ENCODE measurements at places on chromosomes 6 and 20.

DNA sequence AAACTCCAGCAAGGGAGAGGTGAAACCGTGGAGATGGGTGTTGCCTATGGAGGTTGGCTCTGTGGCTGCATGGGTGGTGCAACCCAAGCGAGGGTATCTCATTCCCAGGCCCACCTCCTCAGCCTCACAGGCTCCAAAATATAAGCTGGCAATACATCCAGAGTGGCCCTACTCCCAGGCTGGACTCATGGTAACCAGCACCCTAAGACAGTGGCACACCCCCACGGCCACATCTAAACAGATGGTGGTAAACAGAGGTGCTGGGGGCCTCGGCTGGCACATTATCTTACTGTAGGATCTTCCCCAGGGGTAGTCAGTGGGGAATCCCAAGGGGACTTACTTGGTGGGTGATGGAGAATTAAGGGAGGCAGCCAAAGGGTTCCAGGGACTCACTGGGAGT is 33.7 kb upstream of the CCND3 start:
- DNase-seq = no peak

DNA sequence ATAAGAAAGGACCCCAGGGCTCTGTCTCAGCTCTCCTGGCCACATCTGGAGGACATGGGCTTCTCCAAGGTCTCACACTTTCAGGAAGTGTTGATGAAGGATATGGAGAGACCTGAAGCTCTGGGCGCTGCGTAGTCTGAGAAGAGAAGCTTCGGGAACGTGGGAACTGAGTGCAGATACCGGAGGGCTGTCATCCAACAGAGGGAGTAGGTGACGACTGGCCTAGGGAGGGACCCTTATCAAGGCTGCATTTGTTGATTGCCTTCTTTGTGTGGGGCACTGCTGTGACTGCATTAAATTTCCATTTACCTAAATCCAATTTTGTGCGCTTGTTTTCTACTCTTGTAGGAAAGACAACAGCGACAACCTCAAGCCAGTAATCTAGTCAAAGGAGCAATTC is 63.4 kb downstream of the PLG start:
- no peak for DNase-seq

DNA sequence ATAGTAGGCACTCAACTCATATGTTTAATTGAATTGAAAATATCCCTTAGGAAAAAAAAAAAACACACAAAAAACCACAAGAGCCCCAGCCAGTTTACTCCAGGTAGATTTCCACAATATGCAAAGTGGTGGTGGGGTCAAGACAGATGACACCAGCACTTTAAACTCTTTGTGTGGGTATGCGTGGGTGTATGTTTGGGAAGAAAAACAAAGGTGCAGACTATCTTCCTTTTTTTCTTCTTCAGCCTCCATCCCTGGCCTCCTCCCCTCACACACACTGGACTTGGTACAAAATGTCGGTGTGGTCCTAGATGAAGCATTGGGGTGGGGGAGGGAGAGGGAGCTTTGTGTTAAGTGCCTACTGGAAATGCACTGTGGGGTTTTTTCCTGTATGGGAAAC is 42.2 kb upstream of the CDKAL1 start:
- no peak for DNase-seq

- DNase-seq = peak; percentile 23
Observed at GRCh38 chr6:143026696-143027449, 33.8 kb upstream of the AIG1 start.

GRCh38 chr6:105935416-105935815 is 150.7 kb upstream of the PRDM1 start:
- no peak for DNase-seq

GRCh38 chr6:170282512-170283158 is 8.2 kb downstream of the DLL1 start:
- no peak for DNase-seq

DNA sequence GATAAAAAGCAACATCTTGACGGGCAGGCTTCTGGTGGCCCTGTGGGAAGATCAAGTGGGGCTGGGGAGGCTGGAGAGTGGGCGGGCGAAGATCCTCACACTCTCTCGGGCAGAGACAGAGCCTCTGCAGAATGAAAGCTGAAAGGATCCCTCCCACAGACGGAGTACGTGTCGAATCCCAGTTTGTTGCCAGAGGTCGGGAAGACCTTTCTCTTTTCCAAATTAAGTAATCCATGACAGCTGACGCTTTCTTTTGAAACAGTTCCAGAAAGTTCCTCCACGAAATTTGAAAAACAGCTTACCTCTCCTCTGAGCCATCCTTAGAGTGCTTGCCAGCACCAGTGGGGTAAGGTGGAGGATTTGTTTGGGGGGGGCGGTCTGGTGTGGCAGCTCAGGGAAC is 155.6 kb upstream of the SMLR1 start:
- DNase-seq = no peak

DNA sequence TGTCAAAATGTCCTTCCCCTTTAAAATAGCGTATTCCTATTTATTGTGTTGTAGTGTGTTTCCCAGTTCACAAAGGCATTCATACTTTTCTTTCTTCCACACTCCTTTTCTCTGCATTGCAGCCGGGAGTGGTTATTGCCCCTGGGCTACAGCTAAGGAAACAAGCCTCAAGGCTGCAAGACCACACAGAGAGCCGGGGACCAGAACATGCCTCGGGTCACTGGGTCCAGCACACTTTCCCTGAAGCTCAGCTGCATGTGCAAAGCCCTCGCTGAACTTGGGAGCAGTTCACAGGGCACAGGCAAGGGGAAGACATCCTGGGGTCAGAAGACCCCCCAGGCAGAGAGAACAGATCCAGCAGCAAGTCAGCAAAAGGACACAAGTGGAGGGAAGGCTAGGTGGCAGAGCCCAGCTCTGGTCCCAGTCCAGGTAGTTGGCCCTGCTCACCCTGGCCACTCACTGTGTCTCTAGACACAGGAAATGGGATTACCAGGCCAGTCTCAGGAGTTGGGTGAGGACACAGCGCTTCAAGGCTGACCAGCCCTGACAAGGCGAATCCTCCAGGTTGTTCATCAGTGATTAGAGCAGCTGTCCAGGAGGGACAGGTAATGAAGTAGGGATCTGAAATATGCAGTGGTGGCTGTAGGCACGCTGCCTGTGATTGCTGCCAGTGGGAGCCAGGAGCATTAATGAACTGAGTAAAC is 118.2 kb downstream of the CD83 start:
- DNase-seq = no peak

- DNase-seq = no peak
Observed at GRCh38 chr20:13141546-13141945, 79.5 kb upstream of the ISM1 start.

All from small intestine (tissue), 16 donors.